Bone marrow (tissue), 2 donors: ENCODE measurements at places on chromosomes 6 and 20.

GRCh38 chr6:24238700-24239099, 112.7 kb downstream of the NRSN1 start:
- DNase-seq, result no peak

- no peak for DNase-seq
Measured at GRCh38 chr20:36312724-36313441, 6.7 kb downstream of the DLGAP4 start.

DNA sequence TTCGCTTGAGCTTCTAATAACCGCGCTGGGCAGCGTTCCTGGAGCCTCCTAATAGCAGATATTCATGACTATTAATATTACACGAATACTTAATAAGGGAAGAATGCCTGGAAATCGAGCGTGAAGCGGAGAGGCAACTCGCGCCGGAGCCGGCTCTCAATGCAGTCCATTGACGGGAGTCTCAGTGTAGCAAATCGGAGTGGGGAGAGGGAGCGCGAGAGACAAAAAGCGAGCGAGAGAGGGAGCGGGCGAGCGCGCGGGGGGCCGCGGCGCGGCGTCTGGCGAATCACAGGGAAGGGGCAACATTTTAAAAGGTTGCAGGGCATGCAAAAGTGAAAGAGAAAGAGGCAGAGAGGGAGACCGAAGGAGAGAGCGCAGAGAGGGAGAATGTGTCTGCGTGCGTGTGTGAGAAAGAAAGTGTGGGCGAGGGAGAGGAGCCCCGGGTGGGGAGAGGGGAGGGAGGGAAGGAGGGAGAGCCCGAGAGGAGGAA, 2.9 kb downstream of the TFAP2A start:
- no peak for DNase-seq

DNA sequence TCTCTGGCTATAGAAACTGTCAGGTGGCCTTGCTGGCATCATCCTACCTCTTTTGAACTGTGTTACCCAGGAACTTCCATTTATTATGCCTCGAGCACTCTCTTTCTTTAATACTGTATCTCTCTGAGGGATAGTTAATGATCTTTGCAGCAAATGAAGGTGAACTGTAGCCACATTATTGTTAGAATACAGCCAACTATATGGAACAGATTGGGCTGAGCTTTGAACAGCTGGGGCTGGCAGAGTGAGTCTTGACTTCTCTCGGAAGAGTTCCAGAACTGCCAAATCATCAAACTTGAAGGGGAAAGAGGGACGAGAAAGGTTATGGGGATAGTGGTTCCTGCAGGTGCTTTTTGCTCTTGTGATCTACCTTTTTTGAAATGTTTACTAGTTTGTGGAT, 237.7 kb downstream of the PRL start:
- no peak for DNase-seq

DNA sequence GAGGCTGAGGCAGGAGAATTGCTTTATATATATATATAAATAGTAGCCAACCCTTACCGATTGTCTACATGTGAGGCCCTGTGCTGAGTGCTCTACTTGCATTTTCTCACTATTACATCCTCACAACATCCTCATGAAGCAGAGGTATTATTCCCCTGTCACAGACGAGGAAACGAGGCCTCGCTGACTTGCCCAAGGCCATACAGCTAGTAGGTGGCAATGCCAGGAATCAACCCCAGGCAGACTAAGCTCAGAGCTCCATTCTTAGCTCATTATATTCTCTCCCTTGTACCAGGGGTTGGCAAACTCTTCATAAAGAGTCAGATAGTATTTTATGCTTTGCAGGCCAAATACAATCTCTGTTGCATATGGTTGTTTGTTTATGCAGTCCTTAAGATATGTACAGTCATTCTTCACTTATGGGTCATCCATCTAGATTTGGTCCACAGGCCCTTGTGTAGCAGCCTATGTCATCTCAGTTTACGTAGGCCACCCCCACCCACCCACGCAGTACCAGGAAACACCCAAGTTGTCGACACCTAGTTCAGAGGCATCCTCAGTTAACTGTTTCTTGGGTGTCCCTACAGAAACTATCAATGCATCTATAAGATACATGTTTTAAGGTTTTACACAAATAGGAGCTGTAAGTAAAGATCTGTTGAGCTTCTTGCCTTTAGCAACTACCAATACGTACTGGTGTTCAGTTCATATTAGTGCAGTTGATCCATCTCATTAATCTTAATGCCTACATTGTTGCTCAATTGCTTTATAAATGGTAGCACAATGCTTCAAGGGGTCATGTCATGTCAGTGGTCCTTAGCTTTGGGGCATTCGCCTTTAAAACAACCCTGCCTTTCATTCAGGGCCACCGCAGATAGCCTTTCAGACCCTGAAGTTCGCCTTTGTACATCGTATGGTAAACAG, 3.0 kb downstream of the CASS4 start:
- DNase-seq, result no peak

DNA sequence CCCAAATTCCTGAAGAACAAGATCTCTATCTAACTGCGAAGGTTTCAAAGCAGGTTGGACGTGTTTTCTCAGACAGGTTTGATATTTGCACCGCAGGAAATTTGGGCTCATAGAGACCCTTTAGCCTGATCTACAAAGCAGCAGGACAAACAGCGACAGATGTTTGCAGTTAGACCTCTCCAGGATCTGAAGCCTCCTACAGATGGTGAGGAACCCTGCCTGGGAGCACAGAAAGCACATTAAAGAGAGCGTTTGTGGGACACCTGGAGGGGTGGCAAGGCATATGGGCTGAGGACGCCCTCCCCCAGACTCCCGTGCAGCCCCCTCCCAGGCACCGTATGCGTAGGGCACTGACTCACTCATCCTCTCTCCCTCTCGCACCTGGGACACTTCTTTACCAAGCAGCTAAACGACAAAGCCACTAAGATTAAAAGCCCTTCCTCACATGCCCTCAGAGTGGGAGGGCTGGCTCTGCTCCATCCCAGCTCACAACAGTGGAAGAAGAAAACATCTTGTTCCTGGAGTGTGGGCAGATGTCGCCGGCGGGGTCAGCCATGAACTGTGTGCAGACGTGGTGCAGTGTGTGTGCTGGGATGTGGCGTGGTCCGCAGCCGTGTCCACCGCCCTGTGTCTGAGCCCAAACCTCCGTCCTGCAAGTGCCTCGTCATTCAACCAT, 249.7 kb upstream of the AFDN start:
- no peak for DNase-seq

- no peak for DNase-seq
Measured at GRCh38 chr6:4606821-4607704, 169.1 kb upstream of the CDYL start.

GRCh38 chr6:76166297-76166696, 93.8 kb upstream of the IMPG1 start:
- no peak for DNase-seq

GRCh38 chr6:163412801-163413344, 1.6 kb upstream of the QKI start:
- no peak for DNase-seq

DNA sequence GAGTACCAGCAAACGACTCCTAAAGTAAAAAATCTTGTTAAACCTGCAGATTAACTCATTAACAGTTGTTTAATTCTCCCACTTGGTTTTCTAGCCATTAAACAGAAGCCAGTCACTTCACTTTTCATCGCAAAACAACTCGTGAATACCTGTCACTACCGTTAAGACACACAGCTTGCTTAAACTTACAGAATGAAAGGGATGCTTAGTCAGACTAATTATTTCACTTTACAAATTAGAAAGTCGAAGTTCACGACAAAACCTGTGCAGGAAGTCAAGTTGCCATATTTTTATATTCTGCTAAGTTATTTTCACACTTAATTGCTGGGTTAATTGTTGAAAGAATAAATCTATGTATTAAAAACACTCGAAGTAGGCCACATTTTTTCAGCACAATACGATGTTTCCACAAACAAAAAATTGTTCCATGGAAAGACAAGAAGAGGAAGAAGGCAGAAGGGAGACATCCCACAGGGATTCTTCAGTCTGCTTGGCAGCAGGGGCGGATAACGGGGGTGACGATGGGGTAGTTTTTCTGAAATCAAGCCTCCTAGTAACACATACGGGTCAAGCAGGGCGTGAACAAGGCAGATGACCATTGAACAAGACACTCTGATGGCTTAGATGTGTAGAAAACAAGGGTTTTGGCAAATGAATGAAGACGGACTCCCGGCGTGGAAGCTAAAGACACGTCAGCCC, 933 bp downstream of the SSR1 start:
- no peak for DNase-seq

DNA sequence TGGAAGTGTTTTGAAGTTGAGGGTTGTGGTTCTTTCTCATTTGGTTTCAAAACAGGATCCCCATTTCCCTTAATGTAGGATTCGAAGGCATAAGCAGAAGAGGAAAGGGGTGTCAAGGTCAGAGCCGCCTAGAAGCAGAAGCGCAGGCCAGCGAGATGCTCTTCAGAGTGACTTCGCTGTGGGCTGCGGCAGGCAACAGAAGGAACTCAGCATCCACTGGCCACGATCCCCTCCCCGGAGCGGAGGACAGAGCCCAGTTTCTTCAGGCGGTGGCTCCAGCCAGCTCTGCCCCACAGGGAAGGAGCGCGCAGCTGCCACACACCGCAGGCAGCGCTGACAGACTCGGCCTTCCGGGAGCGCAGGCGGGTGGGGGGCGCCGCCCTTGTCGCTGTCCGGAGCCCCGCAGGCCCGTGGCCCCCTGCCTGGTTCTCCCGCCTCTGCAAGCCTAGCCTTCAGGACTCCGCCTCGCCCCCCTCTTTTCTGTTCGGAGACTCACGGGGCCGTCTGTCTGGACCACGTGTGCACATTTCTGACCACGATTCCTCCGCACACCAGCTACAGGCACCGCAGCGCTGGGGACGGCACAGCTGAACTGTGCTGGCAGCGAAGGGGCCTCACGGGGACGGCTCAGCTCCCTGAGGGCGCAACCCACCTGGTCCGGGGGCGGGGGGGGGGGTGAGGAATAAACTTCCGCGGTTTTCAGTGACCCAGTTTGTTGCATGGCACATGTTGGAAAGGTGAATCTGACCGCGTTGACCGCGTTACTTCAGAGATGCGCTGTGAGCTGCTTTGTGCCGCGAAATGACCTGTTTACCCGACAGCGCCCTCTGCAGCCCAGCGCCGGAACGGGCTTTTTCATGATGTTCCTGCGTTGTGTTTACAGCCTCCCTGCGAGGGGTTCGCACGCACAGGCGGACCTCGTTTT, 26.1 kb downstream of the TTLL2 start:
- DNase-seq, result peak; percentile 4

DNA sequence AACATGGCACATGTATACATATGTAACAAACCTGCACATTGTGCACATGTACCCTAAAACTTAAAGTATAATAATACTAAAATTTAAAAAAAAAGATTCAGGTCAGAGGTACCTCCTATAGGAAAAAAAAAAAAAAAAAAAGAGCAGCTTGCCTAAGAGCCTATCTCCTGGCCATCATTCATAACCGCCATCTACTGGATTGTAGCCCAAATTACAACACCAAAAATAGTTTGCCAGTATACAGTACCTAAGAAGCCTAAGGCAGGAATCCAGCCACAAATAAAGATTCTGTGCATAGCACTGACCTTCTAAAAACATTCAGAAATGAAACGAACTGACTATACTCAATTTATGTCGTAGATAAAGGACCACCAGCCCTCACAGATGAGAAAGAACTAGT, 438.4 kb upstream of the ADGRB3 start:
- no peak for DNase-seq

- no peak for DNase-seq
Measured at GRCh38 chr6:167145461-167145860, 12.3 kb downstream of the GPR31 start.

DNA sequence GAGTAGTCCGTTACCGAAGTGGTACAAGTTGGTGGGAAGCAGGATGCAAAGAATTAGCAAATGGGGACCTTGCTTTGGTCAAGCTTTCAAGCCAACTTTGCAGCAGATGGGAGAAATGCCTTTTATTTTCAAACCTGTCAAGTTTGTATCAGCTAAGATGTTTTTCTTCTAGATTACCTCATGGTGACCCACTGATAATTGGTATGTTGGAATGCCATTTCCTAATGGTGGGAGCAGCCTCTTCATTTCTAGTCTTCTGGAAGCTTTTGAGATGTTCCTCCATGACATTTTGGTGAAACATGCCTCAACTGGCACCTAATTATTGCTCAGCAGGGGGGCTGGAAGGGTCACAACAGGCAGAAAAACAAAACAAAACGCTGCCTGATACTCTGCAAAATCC, 43.7 kb downstream of the ADNP start:
- no peak for DNase-seq

- no peak for DNase-seq
Measured at GRCh38 chr6:29989211-29989610, 46.9 kb downstream of the HLA-A start.

DNA sequence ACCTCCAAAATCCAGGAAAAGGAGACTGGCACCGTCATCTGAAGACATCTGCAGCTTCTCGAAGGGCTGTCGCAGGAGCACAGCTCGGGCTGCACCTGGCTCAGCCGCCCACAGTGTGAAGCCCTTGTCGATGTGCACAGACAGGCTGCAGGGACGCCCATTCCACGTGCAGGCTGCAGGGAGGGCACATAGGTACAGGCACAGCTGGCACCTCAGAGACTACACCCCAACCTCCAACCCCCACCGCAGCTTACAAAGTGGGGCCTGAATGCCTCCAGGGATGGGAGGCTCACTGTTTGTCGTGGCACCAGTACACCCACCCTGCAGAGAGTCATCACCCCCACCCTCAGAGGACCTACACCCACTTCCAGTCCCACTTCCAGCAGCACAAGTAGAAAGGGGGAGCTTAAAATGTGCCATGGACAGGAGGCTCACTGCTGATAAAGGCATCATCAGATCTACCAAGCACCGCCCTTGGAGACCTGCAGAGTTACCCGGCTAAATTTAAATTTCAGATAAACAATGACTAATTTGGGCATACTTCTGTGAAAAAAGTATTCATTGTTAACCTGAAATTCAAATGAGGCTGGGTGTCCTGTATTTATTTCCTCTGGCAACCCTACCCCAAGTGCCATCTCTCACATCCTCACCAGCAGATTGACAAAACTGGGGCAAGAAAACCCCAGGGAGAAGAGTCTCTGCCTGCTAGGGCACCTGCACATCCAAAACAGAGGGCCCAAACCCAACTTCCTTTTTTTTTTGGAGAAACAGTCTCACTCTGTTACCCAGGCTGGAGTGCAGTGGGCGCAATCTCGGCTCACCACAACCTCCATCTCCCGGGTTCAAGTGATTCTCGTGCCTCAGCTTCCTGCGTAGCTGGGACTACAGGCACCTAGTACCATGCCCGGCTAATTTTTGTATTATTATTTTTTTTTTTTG, 7.7 kb upstream of the CDK5RAP1 start:
- no peak for DNase-seq

- DNase-seq, result no peak
Measured at GRCh38 chr20:10660661-10661060, 13.1 kb downstream of the JAG1 start.

- DNase-seq, result peak; percentile 17
Measured at GRCh38 chr20:23142162-23143050, 56.3 kb upstream of the CD93 start.
